ENCODE measurements at places on chromosomes 11 and 22. TPM values are rescaled to one million over a fixed set of nuclear protein-coding genes. Genes with fewer than 3 reads are reported as not detected.
A peak's percentile ranks its signal among the peaks of the same experiment; 100 is the strongest.

The VPREB3 gene
- not detected for total RNA-seq

The MPPED2 gene
- 0.74 TPM for total RNA-seq

DNA sequence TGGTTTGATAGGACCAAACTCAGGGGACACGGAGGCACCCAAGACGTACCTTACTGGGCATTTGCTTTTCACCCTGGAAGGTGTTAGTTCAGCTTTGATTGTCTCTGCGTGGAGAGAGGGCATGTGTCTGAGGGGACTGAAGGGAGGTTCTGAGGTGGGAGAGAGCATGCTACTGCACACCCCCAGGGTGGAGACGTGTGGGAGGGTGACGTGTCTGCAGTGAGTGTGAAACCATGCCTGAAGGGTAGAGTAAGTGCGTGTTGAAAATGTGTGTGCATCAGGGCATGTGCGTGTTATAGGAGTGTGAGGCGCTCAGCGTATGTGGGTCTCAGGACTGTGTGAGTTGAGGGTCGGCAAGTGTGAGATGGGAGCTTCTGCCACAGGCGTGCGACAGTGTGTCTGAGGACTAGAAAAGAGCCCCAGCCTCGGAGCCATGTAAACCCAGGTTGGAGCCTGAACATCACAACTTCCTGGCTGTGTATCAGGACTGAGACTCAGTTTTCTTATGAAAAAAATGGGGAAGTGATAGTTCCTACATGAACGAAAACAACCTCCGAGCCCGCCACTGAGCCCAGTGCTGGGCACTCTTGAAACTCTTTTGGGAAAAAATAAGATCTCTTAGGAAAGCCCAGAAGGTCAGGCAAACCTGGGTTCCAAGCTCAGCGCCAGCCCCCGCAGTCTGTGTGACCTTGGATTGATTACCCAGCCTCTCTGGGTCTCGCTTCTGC, 11.8 kb upstream of the KCNJ11 start:
- no peak for DNase-seq

GRCh38 chr11:106242718-106243415, 165.4 kb downstream of the AASDHPPT start:
- DNase-seq, result no peak

- peak; percentile 6 for DNase-seq
These were observed 825 bp downstream of the SLC1A2 start for GRCh38 chr11:35418282-35419183.

All from Daoy (cell line).